ENCODE measurements at places on chromosomes 3 and 15.

DNA sequence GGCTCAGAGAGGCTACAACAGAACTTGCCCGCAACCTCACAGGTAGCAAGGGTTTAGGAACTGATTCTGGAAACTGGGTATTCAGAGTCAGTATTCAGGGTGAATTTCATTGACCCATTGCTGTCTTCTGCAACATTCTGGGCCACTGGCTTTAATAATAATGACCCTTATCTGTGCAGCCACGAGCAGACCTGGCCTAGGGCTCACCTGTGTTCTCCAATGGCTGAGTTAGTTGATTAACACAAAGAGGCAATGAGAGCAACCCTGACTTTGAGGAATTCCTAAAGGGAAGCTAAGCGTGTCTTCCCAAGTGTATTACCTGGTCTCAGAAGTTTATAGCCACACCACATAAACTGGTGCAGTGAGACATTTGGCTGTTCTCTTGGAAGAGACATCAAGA, 289.9 kb downstream of the EPHB1 start:
- no peak for DNase-seq

DNA sequence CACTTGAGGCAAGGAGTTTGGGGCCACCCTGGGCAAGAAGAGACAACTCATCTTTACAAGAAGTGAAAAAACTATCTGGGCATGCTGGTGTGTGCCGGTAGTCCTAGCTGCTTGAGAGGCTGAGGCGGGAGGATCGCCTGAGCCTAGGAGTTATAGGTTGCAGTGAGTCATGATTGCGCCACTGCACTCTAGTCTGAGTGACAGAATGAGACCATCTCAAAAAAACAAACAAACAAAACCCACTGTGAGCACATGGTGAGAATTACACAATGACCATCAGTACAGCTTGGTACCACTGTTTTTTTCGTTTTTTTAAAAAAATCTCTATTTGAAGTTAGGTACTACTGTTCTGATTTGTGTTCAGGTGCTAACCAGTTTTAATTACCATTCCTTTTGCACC, 13.6 kb downstream of the VPS39 start:
- DNase-seq: peak; percentile 28

GRCh38 chr15:73482166-73482565, 39.2 kb downstream of the REC114 start:
- peak; percentile 9 for DNase-seq

DNA sequence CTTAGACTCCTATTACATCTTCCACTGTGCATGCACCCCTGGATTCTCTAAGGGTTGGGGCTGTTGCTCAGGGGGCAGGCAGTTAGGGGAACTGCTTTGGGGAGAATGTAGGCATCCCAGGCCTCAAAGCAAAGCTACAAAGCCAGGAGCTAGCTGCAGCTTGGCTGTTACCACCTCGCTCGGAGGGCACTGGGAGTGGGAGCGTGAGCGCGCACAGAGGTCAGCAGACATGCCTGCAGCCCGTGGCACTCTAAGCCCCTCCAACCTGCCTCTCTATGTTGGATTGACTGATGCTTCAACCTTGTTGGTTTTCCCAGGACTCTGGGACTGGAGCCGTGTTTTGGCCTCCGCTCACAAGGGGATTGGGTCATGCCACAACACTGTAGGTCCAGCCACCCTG, 69.8 kb downstream of the CPN2 start:
- DNase-seq: no peak

- peak; percentile 77 for DNase-seq
Measured at GRCh38 chr3:15858547-15859506, 61.0 kb upstream of the ANKRD28 start.

DNA sequence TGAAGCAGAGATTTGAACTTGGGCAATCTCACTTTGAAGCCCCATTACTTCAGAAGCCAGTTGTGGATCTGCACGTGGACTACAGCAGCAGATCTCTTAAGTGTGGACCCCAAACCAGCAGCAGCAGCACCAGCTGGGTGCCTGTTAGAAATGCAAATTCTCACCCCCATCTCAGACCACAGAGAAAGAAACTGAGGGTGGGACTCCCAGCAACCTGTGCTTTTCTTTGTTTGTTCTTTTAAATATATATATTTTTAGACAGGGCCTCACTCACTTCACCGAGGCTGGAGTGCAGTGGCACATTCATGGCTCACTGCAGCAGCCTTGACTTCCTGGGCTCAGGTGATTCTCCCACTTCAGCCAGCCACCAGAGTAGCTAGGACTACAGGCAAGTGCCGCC, 53.2 kb downstream of the SLTM start:
- DNase-seq: no peak

GRCh38 chr15:40941528-40942336, 11.5 kb upstream of the CHAC1 start:
- peak; percentile 89 for DNase-seq

- no peak for DNase-seq
Measured at GRCh38 chr3:105317841-105318240, 48.9 kb upstream of the ALCAM start.

GRCh38 chr3:62873761-62874710, 1.2 kb downstream of the CADPS start:
- peak; percentile 16 for DNase-seq

DNA sequence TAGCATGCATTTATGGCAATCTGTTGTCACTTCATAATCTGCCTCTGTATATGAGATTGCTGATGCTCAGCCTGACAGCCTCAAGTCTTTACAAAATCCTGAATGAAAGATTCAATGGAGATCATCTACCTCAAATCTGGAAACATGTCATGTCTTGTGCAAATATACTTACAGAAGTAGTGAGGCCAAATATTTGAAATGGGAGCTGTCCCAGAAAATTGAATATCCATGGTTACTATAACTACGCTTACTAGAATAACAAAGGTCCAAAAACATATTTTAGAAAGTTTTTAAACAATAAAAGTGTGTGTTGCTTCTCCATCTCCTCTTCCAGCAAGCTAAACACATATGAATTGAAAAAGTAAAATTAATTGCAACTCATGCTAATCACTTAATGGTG, 133.2 kb upstream of the DPH6 start:
- no peak for DNase-seq

- peak; percentile 50 for DNase-seq
Measured at GRCh38 chr3:141657516-141657915, 80.6 kb upstream of the RNF7 start.

DNA sequence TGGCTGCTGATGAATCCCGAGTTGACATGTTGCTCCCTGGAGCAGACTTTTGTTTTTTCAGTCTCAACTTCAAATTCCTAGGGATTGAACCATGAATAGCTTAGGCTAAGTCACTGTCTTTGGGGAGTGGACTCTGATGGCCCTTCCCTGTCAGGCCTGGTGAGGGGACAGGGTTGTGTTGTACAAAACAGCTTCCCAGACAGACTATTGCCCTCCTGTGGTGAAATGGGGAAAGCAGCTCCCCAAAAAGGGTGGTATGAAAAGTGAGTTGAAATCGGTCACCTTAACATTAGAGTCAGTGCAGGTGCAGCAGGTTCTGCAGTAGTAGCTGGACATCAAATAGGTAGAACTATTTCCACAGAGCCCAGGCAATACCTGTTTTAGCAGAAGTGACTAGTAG, 775.6 kb downstream of the ROBO2 start:
- DNase-seq: peak; percentile 3

DNA sequence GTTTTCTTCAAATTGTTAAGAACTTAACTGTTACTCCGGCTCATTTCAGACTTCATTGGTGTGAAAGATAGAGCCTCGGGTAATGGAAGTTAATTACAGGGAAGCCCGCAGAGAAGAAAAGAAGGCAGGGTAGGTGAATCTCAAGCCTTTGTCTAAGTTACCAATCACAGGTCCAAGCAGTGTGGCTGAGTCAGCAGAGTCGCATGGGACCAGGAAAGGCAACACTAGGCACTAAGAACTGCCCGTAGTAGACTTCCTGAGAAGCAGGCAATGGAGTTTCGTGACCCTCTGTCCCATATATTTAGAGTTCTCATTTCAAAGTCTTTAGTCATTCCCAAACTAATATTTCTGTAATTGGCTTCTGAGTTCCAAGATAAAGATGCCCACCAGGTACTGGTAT, 122.9 kb upstream of the STT3B start:
- DNase-seq: no peak

- DNase-seq: no peak
Measured at GRCh38 chr3:62905331-62905730, 30.1 kb upstream of the CADPS start.

GRCh38 chr3:144344925-144345548, 373.4 kb downstream of the DIPK2A start:
- peak; percentile 82 for DNase-seq

DNA sequence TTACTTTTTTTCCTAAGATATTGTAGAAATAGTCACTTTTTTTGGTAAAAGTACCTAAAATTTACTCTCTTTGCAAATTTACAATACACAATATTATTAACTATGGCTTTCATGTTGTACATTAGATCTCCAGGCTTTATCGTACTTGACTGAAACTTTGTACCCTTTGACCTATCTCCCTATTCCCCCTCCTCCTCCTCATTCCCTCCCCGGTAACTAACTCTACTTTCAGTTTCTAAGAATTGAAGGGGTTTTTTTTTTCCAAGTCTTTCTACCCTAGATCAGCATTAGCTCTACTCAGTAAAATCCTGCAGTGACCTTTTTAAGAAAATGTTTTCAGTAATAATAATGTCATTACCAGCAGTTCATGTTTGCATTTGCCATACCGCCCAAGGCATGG, 10.1 kb downstream of the HACL1 start:
- no peak for DNase-seq

GRCh38 chr3:42115215-42115614, 24.1 kb downstream of the TRAK1 start:
- no peak for DNase-seq
